ENCODE measurements at places on chromosomes 16 and 17.

DNA sequence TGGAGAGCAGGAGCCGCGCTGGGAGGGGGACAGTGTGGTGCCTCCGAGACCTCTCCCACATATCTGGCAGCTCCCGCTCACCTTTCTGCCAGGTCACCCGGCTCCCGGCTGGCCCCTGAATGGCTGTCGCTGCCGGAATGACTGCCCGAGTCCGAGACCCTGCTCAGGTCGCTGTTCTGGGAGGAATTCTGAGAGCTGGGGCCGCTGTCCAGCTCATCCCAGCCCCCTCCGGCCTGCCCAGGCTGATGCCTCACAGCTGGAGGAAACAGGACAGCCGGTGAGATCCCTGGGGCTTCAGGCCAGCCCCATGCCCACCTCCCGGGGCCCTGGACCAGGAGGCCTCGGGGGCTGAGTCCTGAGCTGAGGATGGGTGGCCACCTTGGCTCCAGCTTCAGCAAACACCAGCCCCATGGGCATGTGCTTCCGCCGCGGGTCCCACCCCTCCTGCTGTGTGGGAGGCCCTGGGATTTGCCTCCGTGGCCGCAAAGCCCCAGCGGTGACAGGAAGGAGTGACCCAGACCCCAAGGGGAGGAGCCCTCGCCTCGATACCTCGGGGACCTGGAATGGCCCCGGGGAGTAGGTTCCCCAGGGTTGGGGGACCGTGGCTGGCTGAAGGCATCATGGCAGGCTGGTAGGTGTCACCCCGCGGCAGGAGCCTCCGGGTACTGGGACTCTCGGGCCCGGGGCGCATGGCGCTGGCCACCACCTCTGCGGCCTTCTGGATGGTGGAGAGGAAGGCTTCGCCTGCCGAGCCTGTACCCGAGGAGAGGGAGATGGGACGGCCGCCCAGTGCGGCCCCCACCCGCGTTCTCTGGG, 6.9 kb downstream of the TEPSIN start:
- DNase-seq: no peak

DNA sequence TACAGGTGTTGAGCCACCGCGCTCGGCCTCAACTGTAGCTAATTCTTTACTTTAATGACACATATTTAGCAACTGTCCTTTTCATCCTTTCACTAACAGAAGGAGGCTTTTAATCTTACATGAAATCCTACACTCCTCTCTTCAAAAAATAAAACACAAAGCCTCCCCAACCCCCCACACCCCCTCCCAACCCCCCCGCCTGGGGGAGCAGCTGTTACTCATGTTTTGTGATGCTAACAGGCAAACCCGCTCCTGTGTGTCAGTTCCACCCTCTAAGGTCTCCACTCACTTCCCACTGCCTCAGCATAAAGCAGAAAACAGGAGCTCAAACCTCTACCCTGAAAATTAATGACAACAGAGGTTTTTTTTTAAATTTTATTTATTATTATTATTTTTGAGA, 55.4 kb upstream of the SLC25A19 start:
- DNase-seq: no peak

GRCh38 chr16:73166947-73167550, 119.1 kb upstream of the ZFHX3 start:
- no peak for DNase-seq

DNA sequence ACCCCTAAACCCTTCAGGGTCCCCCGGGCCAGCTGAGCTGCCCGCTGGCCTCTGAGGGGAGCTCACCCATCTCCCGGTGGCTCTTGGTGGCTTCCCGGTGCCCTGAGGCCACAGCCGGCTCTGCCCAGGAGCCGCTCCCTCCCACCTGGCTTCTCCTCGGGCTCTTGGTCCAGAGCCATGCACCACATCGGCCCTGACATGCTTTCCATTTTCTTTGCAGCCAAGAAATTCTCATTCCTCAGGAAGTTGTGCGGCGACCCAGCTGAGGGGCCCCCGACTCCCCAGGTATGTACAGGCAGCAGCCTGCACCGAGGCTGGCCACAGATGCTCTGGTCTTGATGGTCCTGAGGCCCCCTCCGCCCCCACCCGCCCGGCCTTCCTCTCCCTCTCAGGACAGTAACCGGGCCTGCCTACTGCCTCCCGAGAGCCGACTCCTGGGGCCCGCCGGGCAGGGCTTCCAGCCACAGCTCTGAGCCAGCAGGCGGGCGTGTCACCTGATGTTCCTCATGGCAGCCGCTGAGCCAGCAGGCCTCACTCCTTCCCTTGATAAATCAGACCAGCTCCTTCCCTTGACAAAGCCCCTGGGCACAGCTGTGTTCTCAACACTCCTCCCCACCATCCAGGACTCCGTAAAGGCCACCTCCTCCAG, 28.4 kb upstream of the ZFPM1 start:
- DNase-seq: no peak

DNA sequence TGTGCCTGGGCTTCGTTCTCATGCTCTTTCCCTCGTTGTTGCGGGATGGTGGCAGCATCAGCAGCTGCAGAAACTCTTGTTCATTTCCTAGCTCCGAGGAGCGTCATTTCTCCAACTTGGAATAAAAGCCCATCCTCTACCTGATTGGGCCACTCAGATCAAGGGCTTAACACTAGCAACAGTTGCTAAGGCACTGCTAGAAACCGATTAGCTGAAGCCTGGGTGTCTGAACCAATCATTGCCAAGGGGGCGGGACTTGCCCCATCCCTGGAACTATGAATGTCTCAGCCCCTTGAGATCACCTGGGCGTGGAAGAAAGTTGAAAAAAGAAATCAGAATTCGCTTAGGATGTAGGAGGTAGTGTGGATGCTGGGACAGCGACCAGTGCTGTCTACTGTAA, 145.3 kb downstream of the FOXL1 start:
- DNase-seq: no peak
